ENCODE measurements at places on chromosomes 6 and 20. TPM values are rescaled to one million over a fixed set of nuclear protein-coding genes. Genes with fewer than 3 reads are reported as not detected.

DNA sequence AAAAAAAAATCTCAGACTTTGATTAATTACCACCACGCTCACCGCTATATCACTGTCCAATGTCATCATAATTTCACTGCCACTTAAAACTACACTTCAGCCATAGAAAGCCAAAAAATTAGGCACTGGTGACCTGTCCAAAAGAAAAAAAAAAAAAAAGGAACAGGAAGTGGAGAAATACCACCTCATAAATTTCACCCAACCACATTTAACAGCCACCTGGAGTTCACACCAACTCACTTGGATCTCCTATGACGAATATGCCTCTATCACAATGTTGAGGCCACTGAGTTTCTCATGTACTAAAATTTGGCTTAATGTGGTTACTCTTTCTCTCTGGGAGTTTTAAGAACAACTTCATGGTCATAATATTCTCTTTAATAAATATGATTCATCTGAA lies 237.5 kb upstream of the RSPO3 start:
- peaks cover 2% of the 10 kb centered on the region for H3K27me3 ChIP-seq
- H3K4me1 ChIP-seq = no peaks in the 10 kb centered on the region
- H3K4me3 ChIP-seq = no peak overlapping the region
- no peak overlapping the region for H3K27ac ChIP-seq

DNA sequence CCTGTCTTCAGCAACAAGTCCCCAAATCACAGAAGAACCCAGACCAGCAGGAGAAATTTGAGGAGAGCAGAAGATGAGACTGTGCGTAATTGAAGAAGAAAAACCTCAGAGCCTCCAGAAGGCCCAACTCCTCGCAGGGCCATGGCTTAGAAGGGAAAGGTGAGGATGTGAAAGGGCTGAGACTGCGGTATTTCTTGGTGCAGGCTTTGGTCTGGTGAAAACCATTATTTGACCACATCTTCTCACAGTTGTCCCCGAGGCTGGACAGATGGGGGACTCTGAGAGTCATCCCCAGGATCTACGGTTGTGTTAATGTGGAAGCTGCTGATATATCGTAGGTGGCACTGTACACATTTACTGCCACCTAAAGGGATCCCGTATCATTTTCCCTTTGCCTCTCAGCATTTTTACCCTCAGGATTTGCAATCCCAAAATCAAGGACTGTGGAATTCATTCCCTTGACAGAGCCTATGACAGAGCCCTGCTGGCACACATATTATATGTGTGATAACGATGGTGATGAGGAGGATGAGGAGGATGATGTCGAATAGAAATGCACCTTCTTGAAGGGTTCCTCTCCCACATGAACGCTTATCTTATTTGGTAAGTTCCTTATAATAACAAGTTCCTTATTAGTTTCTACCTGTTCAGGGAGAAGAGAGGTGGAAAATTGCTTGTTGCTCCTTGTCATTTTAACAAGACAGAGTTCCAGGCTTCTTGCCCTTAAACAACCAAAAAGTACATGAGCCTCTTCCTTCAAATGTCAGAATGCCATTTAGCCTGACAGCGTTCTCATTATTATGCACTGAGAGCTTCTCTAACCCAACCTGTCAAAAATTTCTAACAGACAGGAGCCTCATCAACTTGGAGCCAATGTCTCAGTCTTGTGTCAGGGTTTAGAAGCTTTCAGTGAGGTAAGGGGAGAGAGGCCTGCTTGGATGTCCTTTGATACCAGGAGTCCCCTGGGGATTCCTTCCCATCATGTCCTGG lies 135.8 kb downstream of the PXDC1 start:
- no peak overlapping the region for H3K27ac ChIP-seq
- peaks cover 5% of the 10 kb centered on the region for H3K27me3 ChIP-seq
- H3K4me3 ChIP-seq = no peak overlapping the region
- H3K36me3 ChIP-seq = no peaks in the 10 kb centered on the region
- DNase-seq = no peak

- peaks cover 5% of the 10 kb centered on the region for H3K27me3 ChIP-seq
- DNase-seq = no peak
- peak overlapping the region; percentile 17 for H3K27ac ChIP-seq
- no peak overlapping the region for H3K4me3 ChIP-seq
These were observed 12.9 kb downstream of the BANF2 start for GRCh38 chr20:17712708-17713107.

- no peak overlapping the region for H3K27ac ChIP-seq
- no peak overlapping the region for H3K4me3 ChIP-seq
- no peak for DNase-seq
- peaks cover 4% of the 10 kb centered on the region for H3K36me3 ChIP-seq
- no peaks in the 10 kb centered on the region for H3K4me1 ChIP-seq
- H3K27me3 ChIP-seq = no peaks in the 10 kb centered on the region
These were observed 106.2 kb downstream of the UBE3D start for GRCh38 chr6:82959385-82959941.

Gene BAK1
- 48.1 TPM for total RNA-seq

Gene CST2
- not detected for total RNA-seq

DNA sequence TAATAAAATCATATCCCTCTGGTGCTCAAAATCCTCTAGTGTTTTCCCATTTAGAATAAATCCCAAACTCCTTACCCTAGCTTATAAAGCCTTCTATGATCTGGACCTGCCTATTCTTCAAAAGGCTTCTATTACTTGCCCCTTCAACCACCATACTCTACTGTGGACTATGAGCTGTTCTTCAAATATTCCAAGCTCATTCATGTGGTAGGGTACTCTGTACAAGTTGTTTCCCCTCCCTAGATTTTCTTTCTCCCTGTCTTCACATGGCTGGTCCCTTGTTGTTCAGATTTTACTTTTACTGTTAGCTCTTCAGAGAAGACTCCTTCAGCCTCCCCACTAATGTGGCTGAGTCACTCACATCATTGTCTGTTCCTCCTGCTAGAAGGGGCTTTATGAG lies 193.2 kb downstream of the OGFRL1 start:
- H3K4me1 ChIP-seq = peaks cover 2% of the 10 kb centered on the region
- no peak for DNase-seq
- no peak overlapping the region for H3K27ac ChIP-seq
- peaks cover 4% of the 10 kb centered on the region for H3K27me3 ChIP-seq
- no peak overlapping the region for H3K4me3 ChIP-seq

GRCh38 chr6:34723203-34723602 lies 26.6 kb upstream of the ILRUN start:
- H3K4me1 ChIP-seq = no peaks in the 10 kb centered on the region
- H3K4me3 ChIP-seq = no peak overlapping the region
- DNase-seq = no peak
- no peaks in the 10 kb centered on the region for H3K36me3 ChIP-seq
- H3K27me3 ChIP-seq = peaks cover 3% of the 10 kb centered on the region

Gene TRDN
- not detected for total RNA-seq

DNA sequence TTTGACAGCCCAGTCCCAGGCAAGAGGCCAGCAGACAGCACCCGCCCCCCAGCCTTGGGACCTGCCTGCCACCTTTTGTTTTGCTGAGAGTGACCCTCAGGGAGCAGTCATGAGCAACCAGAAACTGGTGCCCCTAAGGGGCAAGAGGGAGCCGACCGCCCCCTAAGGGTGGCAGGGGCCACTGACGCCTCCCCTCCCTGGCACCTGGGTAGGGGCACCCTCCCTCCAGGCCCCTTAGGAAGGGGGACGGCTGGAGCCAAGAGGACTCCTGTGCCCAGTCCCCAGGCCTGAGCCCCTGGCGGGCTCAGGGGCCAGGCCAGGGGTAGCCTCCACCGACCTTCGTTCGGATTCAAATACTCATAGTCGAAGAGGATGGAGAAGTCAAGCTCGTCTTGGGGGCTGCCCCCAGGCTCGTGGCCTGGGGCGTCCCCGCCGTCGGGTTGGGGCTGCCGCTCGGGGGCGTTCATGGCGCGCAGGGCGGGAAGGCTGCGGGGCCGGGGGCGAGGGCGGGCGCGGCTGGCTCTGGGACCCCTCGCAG lies 417 bp downstream of the NFATC2 start:
- peaks cover 36% of the 10 kb centered on the region for H3K4me1 ChIP-seq
- peak overlapping the region; percentile 97 for H3K27ac ChIP-seq
- H3K27me3 ChIP-seq = peaks cover 20% of the 10 kb centered on the region
- H3K36me3 ChIP-seq = peaks cover 35% of the 10 kb centered on the region
- peak overlapping the region; percentile 99 for H3K4me3 ChIP-seq

DNA sequence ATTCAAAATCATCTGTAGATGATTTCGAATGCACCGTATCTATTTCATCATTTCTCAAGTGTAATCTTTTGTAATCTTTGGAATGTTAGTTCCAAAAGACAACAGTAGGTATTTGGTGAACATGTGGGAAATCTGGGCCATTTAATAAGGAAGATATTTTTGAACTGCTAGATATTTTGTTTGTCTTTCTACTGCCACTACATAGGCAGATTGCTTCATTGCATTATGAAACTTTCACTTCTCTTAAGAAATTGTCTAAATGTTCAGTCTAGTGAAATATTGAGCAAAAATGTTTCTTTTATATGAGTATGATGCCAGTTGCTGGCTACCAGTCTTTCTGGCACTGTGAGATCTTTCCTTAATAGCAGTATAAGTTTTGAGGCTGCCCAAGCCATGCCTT lies 527.8 kb upstream of the RNF217 start:
- no peak overlapping the region for H3K27ac ChIP-seq
- H3K36me3 ChIP-seq = no peaks in the 10 kb centered on the region
- H3K4me3 ChIP-seq = no peak overlapping the region

DNA sequence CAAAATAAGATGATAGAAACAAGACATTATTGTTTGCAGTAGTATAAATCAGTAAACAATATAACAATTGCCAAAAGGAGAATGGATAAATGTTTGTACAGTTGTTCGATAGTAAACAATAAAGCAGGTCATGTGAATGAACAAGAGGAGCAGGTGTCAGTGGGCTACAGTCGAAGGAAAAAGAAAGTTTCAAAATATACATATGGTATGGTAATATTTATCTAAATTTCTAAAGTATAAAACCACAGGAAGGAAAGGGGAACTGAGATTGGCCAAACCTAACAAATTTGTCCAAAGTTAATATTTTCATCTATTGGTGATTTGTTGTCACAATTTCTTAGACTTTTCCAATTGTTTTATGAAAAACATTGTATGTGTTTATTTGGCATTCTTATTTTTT lies 110.9 kb downstream of the SH3BGRL2 start:
- H3K4me3 ChIP-seq = no peak overlapping the region
- DNase-seq = no peak
- no peak overlapping the region for H3K27ac ChIP-seq
- no peaks in the 10 kb centered on the region for H3K4me1 ChIP-seq

Gene ZSCAN23
- total RNA-seq = 1.3 TPM

DNA sequence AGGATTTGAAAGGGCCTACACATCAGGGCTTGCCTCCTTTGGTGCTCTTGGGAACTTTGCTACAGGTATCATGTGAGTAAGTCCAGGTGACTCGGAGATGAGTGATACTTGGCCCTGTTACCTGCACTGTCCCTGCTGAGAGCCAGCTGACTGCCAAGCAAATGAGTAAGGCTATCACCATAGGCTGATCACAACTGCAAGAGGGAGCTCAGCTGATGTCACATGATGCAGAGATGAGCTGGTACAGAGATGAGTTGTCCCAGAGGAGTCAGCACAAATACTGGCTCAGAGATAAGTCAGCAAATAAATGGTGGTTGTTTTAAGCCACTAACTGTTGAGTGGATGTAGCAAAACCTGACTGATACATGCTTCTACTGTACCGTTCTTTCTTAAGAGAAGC lies 41.4 kb downstream of the LAMP5 start:
- no peaks in the 10 kb centered on the region for H3K4me1 ChIP-seq
- no peaks in the 10 kb centered on the region for H3K36me3 ChIP-seq
- H3K27me3 ChIP-seq = no peaks in the 10 kb centered on the region
- no peak overlapping the region for H3K27ac ChIP-seq
- no peak for DNase-seq

Gene VIP
- not detected for total RNA-seq

GRCh38 chr6:129748212-129748900 lies 38.4 kb upstream of the ARHGAP18 start:
- H3K4me3 ChIP-seq = peak overlapping the region; percentile 85
- peaks cover 57% of the 10 kb centered on the region for H3K4me1 ChIP-seq
- peak overlapping the region; percentile 97 for H3K27ac ChIP-seq
- peak; percentile 41 for DNase-seq

GRCh38 chr20:36106606-36107005 lies 47.9 kb upstream of the EPB41L1 start:
- no peak overlapping the region for H3K4me3 ChIP-seq
- no peaks in the 10 kb centered on the region for H3K36me3 ChIP-seq
- H3K4me1 ChIP-seq = peaks cover 2% of the 10 kb centered on the region
- H3K27ac ChIP-seq = no peak overlapping the region
